Naive thymus-derived CD8-positive, alpha-beta T cell (primary cell): ENCODE measurements at places on chromosomes 16 and 17. TPM values are rescaled to one million over a fixed set of nuclear protein-coding genes. Genes with fewer than 3 reads are reported as not detected.

Gene TNK1
- 20.8 TPM for total RNA-seq

Gene PLA2G10
- total RNA-seq, result not detected

Gene NPEPPS
- 110 TPM for total RNA-seq

Gene TRIM72
- not detected for total RNA-seq

Gene KRTAP17-1
- total RNA-seq, result not detected
